Renal pelvis (tissue), 12 donors: ENCODE measurements at places on chromosomes 2 and 18. TPM values are rescaled to one million over a fixed set of nuclear protein-coding genes. Genes with fewer than 3 reads are reported as not detected.

DNA sequence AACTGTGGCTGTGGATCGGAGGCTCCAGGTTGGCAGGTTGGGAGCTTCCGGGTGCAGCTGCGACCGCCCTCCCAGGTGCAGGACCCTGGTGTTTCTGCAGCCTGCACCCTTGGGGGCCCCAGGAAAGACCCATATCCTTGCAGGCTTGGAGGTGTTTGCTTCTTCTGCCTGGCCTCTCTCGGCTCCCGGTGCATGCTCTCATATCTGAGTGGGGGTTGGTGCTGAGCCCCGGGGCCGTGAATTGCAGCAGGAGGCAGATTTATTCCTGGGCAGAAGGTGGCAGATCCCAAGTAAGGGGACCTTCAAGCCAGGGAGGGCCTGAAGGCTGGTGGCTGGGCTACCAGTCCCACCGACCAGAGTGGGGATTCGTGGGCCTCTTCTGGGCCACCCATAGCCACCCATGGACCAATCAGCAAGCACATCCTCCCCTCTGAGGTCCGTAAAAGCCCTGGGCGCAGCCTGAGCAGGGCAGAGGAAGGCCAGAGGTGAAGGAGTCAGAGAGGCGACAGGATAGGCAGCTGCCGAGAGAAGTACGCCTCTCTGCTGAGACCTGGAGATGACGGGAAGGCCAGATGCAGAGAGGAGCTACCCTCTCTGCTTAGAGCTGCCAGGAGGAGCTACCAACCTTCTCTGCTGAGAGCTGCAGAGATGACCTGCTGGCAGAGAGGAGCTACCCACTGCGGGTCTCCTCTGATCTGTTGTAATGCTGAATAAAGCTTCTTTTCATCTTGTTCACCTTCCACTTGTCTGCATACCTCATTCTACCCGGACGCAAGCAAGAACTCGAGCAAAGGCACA is 1279.0 kb upstream of the LRRTM1 start:
- DNase-seq, result no peak

DNA sequence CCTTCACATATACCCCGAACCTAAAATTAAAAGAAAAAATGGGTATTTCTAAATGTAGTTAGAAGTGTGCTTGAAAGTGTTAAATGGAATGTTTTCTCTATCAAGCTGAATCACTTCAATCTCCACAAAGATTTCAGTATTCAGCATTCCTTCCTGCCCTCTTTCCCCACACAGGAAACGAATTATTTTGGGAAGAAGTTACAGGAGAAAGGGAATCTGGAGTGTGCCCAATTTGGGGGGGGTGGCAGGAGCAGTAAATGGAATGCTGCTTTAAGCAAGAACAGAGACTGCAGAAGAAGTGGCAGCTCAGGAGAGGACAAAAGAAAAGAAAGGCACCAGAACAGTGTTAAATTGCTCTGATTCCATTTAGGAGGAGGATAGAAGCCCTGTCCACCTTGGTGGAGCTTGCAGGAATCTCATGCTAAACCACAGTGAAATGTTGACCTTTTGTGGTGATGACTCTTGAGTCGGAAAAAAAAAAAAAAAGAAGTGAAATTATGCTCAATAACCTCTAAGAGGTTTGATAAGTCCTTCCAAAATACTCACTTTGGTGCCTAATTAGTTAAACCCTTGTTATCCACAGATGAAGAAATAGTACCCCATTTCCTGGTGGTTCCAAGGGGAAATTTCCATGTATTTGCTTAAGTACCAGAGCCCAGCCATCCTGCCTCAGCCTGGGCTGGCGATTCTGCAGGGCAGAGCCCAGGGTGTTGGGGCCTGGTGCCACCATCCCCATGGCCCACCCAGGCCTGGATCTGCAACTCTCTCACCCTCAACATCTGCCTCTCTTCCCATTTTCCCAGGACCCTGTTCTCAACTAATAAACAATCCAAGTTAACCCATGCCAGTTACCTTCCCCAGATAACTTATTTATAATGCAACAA is 56.5 kb downstream of the MYO5B start:
- DNase-seq, result no peak

GRCh38 chr2:134863446-134863845 is 25.0 kb downstream of the ACMSD start:
- DNase-seq, result no peak

- DNase-seq, result no peak
Measured at GRCh38 chr2:17413036-17413435, 105.2 kb downstream of the RAD51AP2 start.

DNA sequence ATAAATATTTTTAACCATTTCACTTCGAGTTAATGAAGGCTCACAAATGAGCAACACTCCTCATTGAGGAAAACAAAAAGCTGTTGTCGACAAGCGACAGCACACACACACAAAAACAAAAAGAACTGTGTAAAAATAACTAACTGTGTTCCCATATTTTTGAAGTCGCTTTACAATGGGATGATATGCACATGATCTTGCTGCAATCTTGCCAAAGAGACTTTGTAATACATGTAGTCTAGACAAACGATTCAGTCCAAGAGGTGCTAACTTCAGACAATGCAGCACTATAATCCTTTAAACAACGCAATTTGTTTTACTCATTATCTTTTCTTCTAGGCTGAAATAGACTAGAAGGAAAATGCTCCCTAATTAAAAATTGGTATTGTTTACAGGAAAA is 7.2 kb upstream of the USP34 start:
- no peak for DNase-seq

The IL1RN gene
- 2.7 TPM for polyA plus RNA-seq

The FSIP2 gene
- 6.4 TPM for polyA plus RNA-seq

DNA sequence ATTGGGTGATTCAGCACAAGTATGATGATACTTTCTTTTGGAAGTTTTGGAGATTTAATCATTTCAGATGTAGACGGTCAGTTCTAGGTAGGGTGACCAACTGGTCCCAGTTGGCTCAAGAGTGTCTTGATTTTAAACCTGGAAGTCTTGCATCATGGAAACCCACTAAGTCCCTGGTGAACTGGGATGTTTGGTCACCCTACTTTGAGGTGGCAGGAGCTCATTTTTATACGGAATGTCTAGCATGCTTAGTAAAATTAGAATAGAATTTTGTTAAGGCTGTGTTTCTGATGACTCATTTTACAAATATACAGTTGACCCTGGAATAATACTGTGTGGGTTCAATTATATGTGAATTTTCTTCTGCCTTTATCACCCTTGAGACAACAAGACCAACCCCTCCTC is 61.5 kb upstream of the DOCK10 start:
- DNase-seq, result no peak

DNA sequence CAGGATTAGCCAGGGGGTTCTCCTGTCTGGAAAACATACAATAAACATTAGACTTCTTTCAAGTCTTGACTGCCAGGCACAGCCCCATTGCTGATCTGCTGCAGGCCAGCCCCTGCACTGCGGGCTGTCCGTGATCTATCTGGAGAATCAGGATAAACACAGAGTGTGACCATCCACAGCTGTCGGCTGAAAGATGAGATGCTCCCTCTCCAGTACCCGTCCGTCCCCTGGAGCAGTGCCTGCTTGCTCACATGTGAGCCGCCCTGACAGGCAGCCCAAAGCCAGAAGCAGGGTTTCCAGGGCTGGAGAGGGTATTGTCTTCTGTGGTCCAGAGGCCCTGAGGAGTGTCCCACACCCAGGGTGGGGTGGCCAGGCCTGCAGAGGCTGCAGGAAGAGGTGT is 46.1 kb upstream of the FOSL2 start:
- DNase-seq, result peak; percentile 42

The FNDC4 gene
- polyA plus RNA-seq, result 6.6 TPM

DNA sequence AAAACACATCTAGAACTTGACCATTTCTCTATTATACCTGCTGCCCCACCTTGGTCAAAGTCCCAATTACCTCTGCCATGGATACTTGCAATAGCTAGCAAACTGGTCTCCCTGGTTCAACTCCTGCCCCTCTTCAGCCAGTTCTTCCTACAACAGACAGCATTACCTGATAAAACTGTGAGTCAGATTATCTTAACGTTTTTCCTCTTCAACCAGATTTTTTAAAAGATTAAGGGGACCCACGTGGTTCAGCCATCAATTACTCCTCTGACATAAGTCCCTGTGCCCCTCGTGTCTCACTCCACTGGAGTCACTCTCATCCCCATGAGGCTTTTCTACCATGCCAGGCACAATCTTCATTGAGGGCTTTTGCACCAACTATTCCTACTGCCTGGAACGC is 5.3 kb upstream of the ARHGAP15 start:
- DNase-seq, result no peak

DNA sequence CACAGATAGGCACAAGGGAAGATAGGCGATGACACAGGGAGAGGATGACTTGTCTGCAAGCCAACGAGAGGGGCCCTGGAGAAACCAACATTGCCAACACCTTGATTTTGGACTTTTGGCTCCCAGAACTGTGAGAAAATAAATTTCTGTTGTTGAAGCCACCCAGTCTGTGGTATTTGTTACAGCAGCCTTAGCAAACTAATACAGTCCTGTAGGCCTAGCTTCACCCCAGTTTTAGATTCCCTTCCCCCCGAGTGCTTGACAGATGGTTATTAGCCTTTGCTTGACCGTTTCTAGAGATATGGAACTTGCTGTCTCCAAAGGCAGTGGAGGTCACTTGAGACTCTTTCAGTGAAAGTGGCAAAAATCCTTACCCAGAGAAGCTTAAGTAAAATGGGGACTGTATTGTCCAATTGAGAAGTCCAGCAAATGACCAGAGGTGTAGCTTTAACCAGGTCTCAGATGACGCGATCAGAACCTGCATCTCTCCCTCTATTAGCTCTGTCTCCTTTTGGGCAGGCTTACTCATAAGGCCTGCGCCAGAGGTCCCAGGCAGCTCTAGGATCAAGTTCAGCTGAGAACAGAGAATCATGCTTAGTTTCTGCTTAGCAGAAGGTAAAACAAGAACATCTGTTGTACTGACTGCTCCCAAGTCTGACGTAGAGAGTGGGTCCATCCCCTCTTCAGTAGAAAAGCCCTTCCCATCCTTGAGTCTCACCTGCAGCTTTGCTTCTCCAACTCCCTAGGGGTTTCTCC is 50.4 kb downstream of the MFSD6 start:
- DNase-seq, result no peak

- no peak for DNase-seq
Measured at GRCh38 chr2:239910851-239911640, 114.1 kb downstream of the NDUFA10 start.

DNA sequence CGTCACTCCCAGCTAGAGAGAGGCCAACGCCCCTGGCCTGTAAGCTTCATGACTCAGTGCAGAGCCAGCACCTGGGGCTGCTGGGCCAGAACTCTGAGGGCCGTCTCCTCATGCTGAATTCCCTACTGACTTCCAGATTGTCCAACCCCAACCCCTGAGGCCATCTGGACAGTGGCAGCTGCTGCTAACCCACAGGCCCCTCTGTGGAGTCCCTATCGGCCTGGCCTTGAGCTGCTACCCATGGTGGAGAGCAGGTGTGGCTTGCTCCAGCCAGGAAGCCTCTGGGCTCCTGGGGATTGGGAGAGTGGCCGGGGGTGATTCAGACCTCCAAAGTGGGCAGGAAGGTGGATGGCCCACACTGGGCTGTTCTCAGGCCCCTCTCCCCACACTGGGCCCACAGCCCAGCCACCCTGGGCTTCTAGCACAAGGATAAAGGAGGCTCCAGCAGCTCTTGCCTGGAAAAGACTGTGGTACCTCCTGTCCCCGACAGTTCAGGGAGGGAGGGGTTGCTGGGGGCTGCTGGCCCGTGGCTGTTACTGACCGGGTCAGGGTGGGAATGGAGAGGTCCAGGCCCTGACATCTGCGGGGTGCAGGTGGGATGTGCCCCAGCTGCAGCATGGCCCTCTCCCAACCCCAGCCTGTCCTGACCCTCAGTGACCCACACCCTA is 8.2 kb downstream of the TEKT4 start:
- DNase-seq, result no peak

- no peak for DNase-seq
Measured at GRCh38 chr18:38368246-38368645, 802.6 kb upstream of the CELF4 start.

The FIGN gene
- polyA plus RNA-seq, result 12.6 TPM

GRCh38 chr18:9184998-9185613 is 48.5 kb downstream of the ANKRD12 start:
- no peak for DNase-seq

- DNase-seq, result no peak
Measured at GRCh38 chr18:45652303-45653080, 37.2 kb downstream of the SLC14A2 start.

The TTR gene
- polyA plus RNA-seq, result 0.16 TPM

- no peak for DNase-seq
Measured at GRCh38 chr2:68044099-68044498, 18.7 kb downstream of the C1D start.

- DNase-seq, result no peak
Measured at GRCh38 chr2:161964160-161964559, 109.9 kb downstream of the DPP4 start.

- no peak for DNase-seq
Measured at GRCh38 chr2:877747-878146, 72.9 kb upstream of the SNTG2 start.

- DNase-seq, result peak; percentile 48
Measured at GRCh38 chr2:16559278-16560067, 106.2 kb downstream of the CYRIA start.

- DNase-seq, result no peak
Measured at GRCh38 chr18:69870736-69871135, 76.9 kb downstream of the CD226 start.

The CFC1 gene
- not detected for polyA plus RNA-seq

DNA sequence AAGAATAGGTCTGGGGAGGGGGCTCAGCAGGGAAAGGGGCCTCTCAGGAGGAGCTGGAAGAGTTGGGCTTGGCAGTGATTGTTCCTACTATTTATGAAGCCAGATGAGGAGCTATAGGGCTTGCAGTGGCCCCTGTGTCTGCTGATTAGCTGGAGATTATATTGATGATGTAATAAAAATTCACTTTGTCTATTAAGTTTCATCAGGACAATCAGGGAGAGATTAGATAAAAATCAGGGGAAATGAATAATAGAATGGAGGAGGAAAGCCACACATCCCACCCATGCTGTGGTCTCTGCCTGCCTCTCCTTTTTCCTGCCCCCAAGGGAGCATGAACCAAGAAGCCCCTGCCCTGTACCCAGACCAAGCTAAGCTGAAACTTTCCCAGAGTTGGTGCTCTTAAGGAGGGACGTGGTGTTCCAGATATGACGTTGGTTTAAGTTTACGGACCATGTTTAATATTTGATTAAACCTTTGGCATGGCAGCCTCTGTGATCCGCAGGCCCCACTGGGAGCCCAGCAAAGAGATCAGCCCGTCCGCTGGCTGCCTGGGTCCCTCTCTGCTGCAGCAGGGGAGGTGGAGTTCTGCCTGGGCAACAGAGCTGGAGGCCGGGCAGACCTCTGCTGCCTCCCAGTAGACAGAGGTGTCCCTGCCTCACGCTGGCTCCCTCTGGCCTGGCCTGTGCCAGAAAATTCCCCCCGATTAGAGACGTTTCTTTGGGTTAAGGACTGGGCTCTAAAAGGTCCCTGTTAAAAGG is 15.3 kb downstream of the CELF4 start:
- no peak for DNase-seq

- DNase-seq, result no peak
Measured at GRCh38 chr2:188145885-188146284, 145.8 kb upstream of the GULP1 start.

- DNase-seq, result peak; percentile 86
Measured at GRCh38 chr2:239769554-239770245, 255.4 kb downstream of the NDUFA10 start.

GRCh38 chr2:236665572-236666118 is 96.0 kb downstream of the ACKR3 start:
- no peak for DNase-seq

GRCh38 chr2:105798595-105798994 is 53.9 kb downstream of the NCK2 start:
- no peak for DNase-seq

GRCh38 chr18:59062643-59063006 is 77.1 kb upstream of the SEC11C start:
- DNase-seq, result no peak

The SMAD7 gene
- 68.2 TPM for polyA plus RNA-seq

The ST8SIA5 gene
- 1.1 TPM for polyA plus RNA-seq
